NB4 (cell line): ENCODE measurements at places on chromosomes 13 and 19.

DNA sequence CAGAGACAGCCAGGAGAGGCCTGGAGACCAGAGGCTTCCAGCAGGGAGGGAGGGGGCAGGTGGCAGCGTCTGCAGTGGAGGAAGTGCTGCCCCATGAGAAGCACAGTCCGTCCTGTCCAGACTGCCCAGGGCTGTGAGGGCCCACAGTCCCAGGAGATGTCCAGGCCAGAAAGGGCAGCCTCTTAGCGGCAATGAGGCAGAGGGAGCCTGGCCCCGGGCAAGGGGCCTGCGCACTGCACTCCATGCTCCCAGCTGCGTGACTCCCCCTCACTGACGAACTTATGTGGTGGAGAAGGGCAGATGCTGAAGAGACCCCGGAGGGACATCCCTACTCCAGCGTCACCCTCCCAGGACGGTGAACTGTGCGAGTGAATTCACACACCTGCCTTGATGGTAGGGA, 115.3 kb downstream of the SOX1 start:
- DNase-seq = no peak

DNA sequence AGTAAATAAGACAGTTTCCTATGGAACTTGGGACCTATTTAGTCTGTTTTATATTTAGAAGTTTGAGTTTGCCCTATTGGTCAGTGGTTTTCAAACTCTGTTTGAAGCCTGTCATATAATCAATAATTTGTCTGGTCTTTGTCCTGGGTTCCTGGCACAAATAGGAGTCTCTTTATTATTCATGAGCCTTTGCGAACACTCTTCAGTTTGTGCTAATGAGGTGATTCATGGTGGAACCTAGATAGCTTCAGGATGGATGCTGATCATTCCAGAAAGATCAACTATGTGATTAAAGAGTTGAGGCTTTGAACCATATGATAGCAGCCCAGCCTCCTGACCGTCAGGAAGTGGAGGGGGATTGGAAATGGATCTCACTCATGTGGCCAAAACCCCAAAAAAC, 10.0 kb upstream of the VWA8 start:
- DNase-seq = no peak

- no peak for DNase-seq
These were observed 26.7 kb upstream of the CEBPA start for GRCh38 chr19:33329060-33329459.

- no peak for DNase-seq
These were observed 20.5 kb upstream of the C1QTNF9 start for GRCh38 chr13:24288870-24289269.

DNA sequence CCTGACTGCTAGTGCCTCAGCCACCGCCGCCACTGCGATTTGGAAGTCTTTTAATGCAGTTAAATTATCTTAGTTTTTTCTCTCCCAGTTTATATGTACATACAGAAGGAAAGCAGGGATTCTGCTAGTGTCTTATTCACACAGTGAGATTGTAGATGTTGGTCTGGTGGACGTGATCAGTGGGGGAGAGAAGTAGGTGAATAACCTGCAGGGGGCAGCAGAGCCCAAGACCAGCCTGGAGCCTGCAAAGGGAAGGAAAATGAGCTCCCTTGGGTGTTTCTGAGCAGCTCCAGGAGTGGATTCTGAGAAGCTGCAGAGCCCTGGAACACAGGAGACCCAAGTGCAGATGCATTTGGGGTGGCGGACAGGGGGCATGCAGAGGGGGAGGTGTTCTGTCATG, 26.3 kb downstream of the ZNF844 start:
- peak; percentile 89 for DNase-seq

GRCh38 chr19:55118401-55118991, 1.1 kb upstream of the PPP1R12C start:
- peak; percentile 91 for DNase-seq

DNA sequence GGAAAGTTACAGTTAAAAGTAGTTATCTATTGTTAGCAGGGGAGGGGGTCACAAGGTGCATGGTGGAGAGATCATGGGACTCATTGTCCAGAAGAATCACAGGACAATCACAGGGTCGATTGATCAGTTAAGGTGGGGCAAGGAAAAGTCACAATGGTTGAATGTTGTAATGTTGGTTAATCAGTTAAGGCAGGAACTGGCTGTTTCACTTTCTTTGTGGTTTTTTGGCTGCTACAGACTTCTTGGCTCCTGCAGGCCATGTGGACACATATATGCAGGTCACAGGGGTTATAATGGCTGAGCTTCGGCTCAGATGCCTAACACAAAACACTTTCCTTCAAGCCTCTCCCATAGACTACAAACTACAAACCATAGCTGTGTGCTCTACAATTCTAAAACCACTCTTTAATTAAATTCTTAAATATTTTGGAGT, 6.9 kb upstream of the ZNF431 start:
- peak; percentile 25 for DNase-seq

- DNase-seq = no peak
These were observed 22.2 kb downstream of the AP2S1 start for GRCh38 chr19:46828484-46828883.
